ENCODE measurements at places on chromosomes 5 and 9.

DNA sequence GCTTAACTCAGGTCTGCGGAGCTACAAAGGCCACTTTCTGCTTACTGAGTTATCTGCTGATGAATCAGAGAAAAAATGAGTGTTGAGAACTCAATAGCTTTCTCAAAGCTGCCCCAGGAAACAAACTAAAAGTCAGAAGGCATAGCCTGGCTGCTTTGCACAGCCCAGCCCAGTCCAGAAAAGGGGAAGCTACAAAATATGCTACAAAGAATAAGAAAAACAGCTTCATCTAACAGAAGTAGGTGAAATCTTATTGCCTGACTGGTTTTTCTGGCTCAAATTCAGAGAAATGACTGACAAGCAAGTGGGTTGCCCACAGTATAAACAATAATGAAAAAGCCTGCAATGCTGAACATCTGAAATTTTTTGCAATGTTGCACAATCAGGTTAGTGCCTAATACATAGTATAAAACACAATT is 156.2 kb downstream of the PPP2R2B start:
- DNase-seq, result no peak

DNA sequence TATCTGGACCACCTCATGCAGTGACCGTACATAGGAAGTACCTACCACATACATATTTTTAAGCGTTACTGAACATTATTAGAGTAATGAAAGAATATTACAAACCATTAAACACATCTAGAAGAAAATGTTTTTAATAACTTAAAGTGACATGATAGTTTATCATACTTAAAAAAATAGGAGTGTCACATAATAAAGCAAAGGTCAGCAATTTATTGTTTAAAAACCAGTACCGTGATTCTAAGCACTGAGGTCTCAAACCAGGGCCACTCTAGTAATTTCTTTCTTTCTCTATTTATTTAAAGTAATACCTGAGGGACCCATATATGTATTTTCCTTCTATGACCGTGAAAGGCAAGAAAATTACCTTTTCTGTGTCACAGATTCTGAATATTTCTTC is 216.0 kb downstream of the MLLT3 start:
- no peak for DNase-seq

GRCh38 chr9:73180403-73180802 is 28.7 kb downstream of the ANXA1 start:
- no peak for DNase-seq

DNA sequence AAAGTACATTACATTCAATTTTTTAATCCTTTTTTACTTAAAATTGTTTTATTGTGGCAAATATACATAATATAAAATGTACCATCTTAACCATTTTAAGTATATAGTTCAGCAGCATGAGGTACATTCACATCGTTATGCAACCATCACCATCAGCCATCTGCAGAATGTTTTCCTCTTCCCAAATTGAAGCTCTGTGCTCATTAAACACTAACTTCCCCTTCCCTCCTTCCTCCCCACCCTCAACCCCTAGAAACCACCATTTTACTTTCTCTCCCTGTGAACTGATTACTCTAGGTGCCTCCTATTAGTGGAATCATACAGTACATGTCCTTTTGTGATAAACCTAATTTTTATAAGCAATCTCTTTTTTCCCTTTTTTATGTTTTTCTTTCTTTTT is 15.6 kb downstream of the TEX53 start:
- no peak for DNase-seq

DNA sequence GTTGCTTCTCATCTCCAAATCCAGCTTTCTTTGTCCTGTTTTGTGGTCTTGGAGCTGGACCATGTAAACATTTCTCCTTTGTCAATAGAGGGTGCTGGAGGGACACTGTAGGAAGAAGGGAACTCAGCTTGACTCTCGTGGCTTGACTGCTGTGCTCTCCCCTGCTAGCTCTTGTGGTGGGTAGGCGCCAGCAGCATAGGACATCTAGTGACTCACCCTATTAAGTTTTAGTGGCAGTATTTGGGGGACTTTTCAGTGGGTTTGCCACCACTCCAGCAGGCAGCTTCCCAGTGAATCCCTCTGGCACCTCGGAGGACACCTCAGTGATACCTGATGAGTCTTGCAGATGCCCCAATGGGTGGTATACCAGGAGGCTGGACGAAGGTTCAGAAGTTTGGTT is 97.8 kb downstream of the TSSK1B start:
- peak; percentile 32 for DNase-seq

GRCh38 chr5:140131967-140132409 is 6.3 kb downstream of the IGIP start:
- no peak for DNase-seq

- no peak for DNase-seq
These were observed 4.3 kb upstream of the FAT2 start for GRCh38 chr5:151595411-151595826.

DNA sequence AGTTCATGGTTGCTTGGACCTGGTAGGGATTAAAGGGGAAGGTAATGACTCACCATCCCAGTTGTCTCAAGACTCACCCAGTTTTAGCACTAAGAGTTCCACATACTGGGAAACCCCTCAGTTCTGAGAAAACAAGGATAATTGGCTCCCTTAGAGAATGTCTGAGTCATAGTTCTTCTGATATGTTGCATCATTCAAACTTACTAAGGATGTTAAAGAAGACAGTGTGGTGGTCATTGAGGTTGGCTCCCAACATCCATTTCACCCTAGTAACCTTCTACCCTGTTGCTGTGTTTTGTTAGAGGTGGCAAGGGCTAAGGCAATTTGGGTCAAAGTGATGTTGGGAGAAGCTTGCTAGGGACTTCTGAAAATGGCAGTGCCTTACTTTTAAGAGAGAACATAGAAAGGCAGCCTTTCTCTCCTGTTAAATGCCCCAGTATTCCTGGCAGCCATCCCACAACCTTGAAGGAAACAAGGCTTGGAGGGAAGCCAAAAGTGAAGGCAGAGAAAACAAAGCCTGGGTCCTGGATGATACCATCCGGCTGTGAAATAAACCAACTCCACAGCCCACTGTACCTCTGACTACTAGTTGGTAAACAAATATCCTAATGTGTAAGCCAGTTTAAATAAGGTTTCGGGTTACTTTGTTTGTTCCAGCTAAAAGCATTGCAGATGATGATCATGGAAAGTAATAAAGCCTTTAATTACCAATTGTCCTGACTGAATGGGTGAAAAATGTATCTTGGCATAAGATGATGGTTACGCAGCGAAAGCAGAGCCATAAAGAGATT is 80.4 kb upstream of the ADAMTSL1 start:
- no peak for DNase-seq

GRCh38 chr9:129610473-129611306 is 10.2 kb downstream of the C9orf50 start:
- peak; percentile 95 for DNase-seq

DNA sequence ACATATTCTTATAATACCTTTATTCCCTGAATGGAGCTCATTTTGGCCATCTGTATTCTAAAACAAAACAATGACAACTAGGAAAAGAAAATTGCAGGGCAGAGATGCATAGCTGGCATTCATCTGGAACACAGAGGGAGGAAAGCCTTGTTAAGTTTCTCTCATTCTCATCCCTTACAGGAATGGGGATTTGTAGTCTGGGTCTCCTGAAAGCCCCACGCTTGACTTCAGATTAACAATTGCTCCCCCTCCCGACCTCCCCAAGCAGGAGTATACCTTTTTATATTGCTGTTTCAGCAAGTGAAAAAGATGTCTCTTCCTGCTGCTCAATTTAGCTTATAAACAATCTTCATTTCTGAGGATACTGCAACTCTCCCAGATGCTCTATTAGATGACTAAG is 812.1 kb downstream of the EFNA5 start:
- DNase-seq, result no peak

DNA sequence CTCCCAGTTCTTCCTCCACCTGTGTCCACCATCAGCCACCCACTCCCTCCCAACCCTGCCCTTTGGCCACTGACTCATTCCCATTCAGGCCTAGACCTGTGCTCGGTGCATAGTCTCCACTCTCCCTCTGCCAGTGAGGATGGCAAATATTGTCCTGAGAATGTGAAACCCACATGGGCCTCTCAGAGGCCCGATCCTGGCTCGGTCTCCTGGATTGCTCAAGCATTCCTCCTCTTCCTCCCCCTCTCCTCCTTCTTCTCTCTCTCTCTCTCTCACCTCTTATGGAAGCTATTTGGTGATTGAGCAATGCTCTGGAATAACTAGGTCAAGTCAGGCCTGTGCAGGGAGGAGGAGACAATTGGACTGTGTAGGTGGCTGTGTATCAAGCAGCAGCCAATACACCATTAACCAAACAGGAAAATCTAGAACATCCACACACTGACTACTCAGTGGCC is 99.9 kb downstream of the KLF4 start:
- peak; percentile 56 for DNase-seq

DNA sequence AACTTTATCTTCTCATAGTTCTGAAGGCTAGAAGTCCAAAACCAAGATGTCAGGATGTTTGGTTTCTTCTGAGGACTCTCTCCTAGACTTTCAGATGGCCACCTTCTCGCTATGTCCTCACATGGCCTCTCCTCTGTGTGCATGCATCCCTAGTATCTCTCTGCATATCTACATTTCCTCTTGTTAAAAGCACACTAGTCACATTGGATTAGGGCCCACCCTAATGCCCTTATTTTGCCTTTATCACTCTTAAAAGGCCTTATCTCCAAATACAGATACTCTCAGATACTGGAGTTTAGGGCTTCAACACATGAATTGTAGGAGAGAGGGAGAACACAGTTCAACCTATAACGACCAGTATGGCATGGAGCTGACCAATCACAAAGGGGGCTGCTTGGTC is 151.7 kb downstream of the PRELID2 start:
- DNase-seq, result no peak
